ENCODE measurements at places on chromosomes 16 and 17. TPM values are rescaled to one million over a fixed set of nuclear protein-coding genes. Genes with fewer than 3 reads are reported as not detected.
A peak's percentile ranks its signal among the peaks of the same experiment; 100 is the strongest.

The NPW gene
- 0.69 TPM for total RNA-seq

The KCNJ18 gene
- not detected for total RNA-seq

GRCh38 chr17:78414178-78415162, 36.0 kb downstream of the PGS1 start:
- DNase-seq: peak; percentile 71

The NPIPB9 gene
- total RNA-seq: 2.6 TPM

The KIAA0753 gene
- total RNA-seq: 17.6 TPM

The TOX3 gene
- not detected for total RNA-seq

The CCL15 gene
- not detected for total RNA-seq

- no peak for DNase-seq
These were observed 16.0 kb downstream of the ENGASE start for GRCh38 chr17:79090443-79091225.

DNA sequence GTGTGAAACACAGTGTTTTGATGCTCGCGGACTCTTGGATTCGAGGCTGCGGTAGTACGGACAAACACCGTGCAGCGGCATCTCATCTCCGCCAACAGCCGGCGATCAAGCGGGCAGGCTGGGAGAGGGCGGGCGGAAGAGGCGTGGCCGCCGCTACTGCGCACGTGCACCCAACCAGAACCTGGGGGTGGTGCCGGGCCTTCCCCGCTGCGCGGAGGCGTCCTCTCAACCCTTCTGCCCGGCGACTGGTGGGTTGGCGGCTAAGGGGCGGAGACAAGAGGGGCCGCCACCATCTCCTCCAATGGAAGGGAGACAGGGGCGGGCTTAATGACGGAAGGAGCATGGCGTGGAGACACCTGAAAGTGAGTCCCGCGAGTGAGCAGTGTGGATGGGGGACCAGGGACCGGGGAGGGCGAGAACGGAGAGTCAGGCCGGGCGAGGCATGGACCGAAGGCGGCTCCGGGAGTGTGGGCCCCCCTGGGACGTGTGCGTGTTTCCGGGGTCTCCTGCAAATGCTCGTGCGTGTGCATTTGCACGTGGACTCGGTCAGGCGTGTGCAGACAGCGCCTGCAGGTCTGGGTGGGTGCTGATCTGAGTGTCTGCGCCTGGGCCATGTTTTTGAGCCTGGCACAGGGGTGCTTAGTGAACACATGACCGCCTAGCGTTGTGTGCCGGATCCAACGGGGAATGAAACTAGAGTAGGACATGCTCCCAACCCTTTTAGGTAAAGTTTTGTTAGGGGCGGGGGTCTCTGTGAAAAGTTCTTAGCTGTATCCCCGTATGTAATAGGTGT, at the start of gene DHODH:
DHODH (plus strand) TSS at position 321 of the 793 bp plus-strand sequence; CDS start at position 342, 21 bp downstream.
- DNase-seq: peak; percentile 99

- no peak for DNase-seq
These were observed 42.4 kb upstream of the TRAP1 start for GRCh38 chr16:3759736-3760135.

DNA sequence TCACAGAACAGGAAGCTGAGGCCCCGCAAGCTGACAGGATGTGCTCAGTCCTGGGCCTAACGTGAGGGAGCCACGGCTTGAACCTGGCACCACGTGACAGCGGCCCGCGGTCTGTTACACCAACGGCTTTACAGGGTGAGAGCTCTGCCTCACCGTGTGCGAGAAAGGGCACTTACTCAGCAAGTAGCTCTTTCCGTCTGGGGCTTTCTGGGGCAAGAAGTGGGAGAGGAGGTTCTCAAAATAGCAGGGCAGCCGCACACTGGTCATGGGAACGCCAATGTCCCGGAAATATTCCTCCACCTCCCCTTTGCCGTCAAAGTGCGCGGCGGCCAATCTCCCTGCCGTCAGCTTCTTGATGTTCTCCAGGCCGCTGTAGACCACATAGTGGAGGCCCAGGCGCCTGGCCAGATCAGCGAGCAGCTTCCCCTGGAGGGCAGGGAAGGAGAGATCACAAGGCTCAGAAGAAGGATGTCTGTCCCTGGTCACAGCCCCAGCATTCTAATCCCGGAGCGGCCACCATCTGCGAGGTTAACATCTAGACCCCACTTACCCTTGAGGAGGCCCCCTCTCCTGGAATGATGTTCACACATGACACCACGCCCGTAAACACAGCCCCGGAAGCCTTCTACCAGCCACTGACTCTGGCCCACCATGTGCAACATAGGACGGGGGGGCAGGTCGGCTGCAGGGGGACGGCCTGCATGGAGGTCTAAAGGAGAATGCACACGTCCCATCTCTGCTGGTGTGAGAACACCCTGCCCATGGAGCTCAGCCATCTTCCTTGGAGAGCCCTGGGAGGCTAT, 8.2 kb downstream of the NMRAL1 start:
- DNase-seq: peak; percentile 62

DNA sequence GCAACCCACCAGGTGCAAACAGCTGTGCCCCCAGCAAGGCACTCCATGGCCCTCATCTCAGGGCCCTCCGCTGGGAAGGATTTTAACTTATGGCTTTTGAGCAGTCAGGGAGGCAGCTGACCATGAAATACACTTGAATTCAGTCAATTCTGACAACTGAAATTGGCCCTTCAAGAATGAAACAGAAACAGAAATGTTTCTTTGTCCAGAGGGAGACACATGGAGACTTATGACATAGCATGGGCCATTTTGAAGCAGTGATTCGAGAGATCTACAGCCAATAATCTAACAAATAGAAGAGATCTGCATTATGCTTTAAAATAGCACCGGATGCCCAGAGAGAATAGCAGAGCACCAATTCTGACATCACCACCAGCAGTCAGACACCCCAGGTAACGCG, 7.5 kb downstream of the CACNG1 start:
- no peak for DNase-seq

The CD300LB gene
- total RNA-seq: not detected

- no peak for DNase-seq
These were observed 761 bp upstream of the CCL8 start for GRCh38 chr17:34318474-34318873.
